Endodermal cell (in vitro differentiated cells): ENCODE measurements at places on chromosomes 16 and 17.
A peak's percentile ranks its signal among the peaks of the same experiment; 100 is the strongest.

GRCh38 chr17:74485022-74485743, 18.7 kb downstream of the CD300A start:
- peak; percentile 32 for DNase-seq

DNA sequence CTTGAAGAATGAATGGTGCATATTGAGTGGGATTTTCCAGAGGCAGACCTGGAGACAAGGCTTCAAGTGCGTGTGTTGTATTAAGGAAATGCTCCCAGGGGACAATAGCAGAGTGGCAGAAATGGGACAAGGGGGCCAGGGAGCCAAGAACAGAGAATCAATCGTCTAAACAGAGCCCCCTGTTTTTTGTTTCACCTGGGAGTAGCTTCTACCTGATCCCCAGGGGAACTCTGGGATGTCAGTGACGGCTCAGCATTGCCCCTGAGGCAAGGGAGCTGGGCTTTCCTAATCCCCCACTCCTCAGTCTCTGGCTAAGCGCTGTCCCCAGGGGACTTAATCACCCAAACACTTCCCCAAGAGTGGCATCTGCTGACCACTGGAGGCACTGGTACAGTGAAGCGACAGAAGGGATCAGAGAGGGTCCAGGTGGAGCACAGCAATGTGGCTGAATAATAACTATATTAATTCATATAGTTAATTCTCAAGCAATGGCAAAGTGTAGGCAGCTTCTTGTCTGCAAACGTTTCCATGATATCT, 35.7 kb upstream of the C16orf78 start:
- no peak for DNase-seq

- no peak for DNase-seq
Observed at GRCh38 chr16:73764321-73764720, 532.3 kb upstream of the PSMD7 start.

DNA sequence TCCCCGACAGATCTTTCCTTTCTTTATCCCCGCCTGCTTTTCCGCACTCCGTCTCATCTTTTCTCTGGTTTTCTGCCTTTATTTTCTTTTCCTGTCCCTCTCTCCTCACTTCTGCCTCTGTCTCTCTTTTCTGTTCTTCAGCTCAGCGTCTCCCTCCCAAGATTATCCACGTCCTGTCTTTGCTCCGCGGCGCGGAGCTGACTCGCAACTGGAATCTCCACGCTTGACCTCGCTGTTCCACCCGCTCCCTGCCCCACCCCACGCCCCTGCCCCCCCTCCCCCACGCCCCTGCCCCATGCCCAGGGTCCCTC, 4.9 kb upstream of the LHX1 start:
- no peak for DNase-seq

DNA sequence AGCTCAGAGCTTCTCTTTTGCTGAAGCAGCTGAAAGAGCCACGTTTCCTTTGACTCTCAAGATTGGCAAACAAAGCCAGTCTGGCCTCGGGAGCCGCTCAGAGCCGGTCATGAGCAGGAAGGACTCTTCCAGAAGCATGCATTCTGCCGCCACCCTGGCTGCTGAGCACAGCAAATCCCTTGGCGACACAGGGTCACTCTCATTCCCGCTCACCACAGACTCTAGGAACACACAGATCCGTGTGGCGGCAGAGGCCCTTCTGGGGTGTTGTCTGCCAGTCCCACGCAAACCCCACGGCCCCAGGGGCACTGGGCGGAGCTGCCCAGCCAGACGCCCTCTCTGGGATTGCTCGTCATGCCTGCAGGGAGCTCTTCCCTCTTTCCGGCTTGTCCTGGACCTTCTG, 157.0 kb downstream of the C16orf95 start:
- no peak for DNase-seq

DNA sequence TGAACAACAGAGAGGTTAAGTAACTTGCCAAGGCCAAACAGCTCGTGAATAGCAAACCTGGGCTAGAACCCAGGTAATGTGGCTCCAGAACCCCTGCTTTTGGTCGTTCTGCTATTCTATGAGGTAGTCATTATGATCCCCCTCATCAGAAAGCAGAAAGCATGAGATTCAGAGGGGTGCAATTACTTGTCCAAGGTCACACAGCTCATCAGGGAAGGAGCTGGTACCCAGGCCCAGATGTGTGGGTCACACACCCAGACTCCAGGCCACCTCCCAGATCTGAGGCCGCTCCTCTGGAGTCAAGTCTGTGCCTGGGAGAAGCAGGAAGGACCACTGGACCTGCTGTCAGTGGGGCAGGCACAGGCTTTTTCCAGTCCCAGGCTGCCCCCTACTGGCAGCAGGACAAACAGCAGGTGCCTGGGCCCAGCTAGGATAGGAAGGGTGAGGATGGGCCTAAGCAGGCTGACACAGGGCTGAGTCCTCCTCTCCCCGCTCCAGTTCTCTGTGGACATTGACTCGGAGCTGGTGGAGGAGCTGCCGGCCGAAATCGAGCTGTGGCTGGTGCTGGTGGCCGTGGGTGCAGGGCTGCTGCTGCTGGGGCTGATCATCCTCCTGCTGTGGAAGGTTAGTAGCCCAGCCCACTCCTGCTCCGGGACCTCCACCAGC, 7.8 kb upstream of the PDK2 start:
- peak; percentile 99 for DNase-seq

DNA sequence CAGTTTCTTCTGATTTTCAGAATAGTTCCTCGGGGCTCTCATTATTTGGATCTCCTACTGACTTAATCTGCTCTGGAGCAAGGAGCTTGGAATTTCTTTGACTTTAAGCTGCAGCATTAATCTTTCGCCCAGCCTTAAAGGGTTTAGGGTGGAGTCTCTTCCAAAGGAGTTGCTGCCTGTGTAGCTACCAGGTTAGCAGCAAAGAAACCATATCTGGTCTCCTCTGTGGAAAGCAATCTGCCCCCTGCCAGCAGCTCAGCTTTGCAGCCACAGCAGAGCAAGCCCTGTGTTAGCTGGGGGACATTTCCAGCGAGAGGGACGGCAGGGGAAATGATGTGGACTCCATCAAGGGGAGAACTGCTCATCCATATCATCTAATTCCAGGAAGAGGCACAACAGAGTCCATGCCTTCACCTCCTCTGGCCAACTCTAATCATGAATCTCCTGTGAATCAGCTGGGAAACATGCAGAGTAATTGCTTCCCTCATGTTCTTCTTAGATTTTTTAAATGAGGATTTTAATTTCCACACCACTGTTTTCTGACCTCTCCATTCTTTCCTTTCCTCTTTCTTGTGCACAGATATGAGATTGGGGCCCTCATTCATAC, 827.6 kb upstream of the CA10 start:
- DNase-seq: peak; percentile 78

DNA sequence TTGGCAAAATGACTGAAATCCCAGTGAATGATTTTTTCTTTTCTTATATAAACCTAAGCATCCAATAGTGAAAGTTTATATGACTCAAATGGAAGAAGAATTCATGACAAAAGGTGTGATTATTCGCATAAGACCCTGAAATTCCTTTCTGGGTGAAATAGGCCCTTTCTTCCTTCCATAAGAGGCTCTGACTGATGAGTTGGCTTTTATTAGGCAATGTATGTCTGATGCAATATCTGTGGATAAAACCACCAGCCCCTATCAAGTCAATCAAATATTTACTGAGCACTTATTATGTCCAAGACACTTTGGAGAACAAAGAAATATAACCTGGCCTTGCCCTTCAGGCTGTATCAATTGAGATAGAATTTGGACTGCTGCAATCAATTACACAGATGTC, 316.6 kb downstream of the CDH13 start:
- no peak for DNase-seq

DNA sequence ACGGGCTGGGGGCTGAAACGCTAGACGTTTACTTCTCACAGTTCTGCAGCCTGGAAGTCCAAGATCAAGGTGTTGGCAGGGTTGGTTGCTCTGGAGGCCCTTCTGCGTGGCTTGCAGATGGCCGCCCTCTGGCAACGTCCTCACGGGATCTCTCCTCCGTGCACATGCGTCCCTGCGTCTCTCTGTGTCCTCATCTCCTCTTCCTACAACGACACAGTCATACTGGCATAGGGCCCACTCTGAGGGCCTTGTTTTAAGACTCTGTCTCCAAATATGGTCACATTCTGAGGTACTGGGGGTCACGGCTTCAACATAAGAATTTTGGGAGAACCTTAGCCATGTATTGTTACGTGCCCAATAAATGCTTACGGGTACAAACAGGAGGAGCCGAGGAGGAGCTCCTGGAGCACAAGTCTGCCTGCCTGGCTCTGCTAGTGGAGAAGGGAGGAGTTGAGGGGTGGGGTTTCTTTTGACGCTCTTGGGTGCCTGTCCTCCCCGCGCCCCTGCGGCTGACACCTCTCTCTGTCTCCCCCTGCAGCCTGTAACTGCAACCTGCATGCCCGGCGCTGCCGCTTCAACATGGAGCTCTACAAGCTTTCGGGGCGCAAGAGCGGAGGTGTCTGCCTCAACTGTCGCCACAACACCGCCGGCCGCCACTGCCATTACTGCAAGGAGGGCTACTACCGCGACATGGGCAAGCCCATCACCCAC, 141.1 kb downstream of the NTN1 start:
- DNase-seq: peak; percentile 90

GRCh38 chr17:20189302-20189701, 180.1 kb downstream of the SPECC1 start:
- DNase-seq: peak; percentile 81

DNA sequence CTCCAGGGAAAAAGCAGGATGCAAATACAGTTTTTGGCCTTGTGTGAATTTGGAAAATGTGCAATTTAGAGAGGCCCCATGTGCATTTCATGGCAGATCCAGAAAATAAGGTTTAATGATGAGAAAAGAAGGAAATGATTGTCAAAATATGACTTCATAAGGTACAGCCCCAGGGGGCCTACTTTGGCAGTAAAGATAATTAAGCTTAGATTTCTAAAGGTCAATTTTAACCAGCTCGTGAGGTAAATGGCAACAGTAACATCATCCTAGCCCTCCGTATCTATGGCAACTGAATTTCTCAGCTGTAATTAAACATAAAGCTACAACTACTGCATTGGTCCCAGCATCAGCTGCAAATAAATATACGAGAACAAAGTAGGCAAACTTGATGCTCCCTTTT, 30.0 kb upstream of the PRSS54 start:
- DNase-seq: no peak
